ENCODE measurements at places on chromosomes 1 and 21.
A peak's percentile ranks its signal among the peaks of the same experiment; 100 is the strongest.

- no peak for DNase-seq
Measured at GRCh38 chr1:17061486-17061885, 7.7 kb upstream of the SDHB start.

DNA sequence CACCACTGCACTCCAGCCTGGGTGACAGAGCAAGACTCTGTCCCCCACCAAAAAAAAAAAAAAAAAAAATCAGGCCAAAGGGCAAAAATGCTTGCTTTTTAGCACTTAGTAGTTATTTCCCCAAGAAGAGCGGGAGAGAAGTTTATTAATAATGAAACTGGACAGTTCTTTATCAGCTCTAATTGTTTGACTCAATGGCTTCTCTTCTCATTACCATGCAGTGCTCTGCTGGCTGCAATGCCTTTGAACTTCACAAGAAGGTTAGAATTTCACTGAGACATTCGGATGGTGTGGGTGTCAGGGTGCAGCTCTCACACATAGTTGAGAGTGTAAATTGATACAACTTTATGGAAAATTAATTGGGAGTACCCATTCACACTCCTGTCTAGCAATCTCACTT is 63.7 kb downstream of the EDARADD start:
- DNase-seq, result no peak

DNA sequence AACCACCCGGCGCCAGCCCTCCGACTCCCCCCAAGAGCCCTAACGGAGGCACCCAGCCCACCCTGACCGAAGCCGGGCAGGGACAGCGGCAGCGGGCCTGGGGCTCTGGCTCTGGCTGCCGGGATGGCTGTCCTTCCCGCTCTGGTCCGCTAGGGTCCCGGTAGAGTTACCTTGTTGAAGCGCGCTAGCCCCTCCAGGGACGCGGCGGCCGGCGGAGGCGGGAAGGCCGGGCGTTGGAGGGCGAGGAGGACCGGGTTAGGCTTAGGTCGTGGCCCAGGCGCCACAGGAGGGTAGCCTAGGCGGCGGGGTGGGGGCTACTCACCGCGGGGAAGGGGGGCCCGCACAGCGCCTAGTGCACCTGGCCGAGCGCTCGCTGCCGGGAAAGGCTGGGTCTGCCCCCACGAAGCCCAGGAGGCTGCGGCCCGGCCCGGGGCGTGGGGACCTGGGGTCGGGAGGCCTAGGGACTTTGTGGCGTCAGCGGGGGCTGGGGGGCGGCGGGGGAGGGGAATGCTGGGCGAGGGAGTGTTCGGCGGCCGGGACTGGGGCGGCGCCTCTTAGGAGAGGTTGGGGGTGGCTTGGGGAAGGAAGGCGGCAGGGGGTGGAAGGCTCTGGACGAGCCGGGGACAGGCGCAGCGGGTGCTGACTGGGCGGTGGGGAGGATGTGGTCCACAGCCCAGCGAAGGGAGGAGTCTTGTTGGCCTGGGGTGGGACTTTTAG is at the start of gene TRIM17:
TSS of gene TRIM17 (minus strand) at position 645 of the 717 bp plus-strand sequence. CDS start 1,789 bp downstream, outside the sequence.
- peak; percentile 78 for DNase-seq

- DNase-seq, result no peak
Measured at GRCh38 chr21:14744368-14744767, 198.3 kb upstream of the SAMSN1 start.

DNA sequence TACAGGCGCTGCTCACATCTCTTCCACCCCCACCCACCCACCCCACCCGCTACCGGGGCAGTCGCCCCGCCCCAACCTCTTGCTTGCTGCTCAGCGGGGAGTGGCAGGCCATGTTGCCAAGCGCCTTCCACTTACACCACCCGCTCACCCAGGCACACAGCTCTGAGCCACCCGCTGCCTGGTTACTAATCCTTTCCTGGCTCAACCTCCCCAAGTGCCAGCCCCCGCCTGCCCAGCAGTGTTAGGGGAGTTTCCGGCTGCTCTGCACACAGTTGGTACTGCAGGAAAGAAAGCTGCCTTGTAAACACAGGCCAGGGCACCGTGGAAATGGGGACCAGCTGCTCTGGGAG is 56.2 kb downstream of the LACTBL1 start:
- peak; percentile 34 for DNase-seq

- DNase-seq, result peak; percentile 16
Measured at GRCh38 chr21:31354604-31355443, 10.8 kb upstream of the TIAM1 start.

DNA sequence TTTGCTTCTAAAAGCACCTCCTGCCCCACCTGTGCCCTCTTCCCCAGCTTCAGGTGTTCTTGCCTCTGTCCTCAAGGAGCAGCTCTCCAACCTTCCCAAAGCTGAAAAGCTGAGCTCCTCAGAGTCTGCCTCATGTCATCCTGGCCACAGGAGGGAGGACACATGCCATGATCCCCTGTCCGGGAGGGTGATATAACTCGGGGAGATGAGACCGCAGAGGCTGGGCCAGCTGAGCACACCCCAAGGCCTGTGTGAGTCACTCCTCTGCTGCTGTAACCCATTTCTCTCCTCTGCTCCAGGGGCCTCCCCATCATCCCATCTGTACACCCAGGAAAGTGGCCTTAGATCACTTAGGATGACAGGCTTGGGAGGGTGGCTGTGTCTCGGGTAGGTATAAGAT is 49.8 kb downstream of the EPHB2 start:
- DNase-seq, result no peak

DNA sequence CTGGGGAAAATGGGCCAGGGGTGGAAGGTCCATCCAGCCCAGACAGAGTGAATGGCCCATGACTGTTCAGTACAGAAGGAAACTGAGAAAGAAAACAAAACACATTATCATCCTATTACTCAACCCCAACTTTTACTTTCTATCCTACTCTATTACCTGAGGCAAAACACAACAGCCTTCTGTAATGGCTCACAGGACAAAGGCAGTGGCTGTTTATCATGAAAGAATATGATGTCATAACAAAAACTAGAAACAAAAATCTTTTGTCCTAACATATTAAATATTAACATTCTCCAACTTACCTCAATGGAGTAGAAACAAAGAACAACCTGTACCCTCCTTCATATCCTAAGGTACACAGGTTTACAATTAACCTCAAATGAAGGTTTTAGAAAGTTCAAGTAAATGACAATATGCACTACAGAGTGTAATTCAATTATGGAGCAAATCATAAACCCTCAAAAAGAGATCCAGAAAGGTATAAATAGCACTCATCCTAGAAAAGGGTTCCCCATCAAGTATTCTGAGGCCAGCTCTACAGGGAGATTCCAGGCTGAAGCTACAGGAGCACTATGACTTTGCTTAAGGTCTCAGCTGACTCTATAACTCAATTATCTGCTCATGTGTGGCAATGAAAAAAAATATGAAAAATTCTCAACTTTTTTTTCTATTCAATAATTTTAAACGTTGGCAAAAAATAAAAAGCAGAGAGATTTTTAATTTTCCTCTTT is 15.1 kb downstream of the ELK4 start:
- no peak for DNase-seq

DNA sequence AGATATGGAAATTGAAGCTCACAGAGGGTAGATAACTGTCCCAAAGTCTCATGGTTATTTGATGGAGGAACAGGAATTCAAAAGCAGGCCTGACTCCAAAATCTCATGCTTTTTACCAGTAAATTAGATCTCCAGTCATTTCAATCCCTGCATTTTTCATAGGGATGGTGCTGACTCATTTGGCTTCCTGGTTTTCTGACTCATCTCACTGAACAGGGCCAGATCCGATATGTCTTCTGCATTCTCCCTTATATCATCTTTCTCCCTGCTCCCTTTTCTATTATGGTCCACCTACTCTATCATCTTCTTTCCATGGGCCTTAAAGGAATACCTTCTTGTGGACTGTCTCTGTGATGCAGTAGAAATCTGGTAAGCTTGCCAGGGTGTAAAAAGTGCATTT is 187.2 kb downstream of the FGGY start:
- DNase-seq, result no peak

GRCh38 chr1:55384637-55385036 is 169.5 kb upstream of the USP24 start:
- DNase-seq, result peak; percentile 34

DNA sequence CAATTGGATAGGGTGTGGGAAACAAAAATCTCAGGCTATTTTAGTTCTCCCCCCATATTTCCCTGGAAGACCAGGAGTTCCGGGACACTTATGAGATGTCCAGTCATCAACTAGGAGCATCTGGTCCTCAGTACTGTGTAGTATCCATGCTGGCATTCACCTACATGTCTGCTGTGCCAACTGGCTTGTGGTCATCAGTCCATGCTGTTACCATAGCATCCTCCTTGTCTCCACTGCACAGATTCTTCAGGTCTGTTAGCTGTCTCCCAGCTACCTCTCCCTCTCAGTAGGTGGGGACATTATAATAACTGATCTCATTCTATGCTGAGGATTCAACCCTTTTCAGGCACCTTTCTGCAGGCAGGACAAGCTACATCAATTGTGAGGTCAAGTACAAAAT is 302.9 kb downstream of the BARHL2 start:
- DNase-seq, result no peak

DNA sequence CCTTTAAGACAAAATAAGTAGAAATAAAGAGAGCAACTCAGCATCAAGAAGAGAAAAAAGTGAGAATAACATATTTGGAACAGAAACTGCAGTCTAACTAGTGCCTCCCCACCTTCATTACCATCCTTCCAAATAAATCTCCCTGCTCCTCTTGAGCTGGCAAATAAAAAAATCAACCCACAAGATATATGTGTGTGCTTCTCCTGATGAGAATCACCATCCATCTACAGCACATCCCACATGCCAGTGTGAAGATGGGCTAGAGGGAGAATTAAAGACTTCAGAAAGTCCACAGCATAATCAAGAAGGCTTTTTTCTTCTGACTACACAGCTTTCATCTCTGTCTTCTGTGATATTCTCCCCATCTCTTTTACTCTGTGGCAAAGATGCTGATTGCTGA is 244.1 kb downstream of the SPATA17 start:
- no peak for DNase-seq

- no peak for DNase-seq
Measured at GRCh38 chr1:18107369-18108298, at the start of gene IGSF21. TSS of gene IGSF21 (plus strand) at chr1:18107798. CDS start at chr1:18108129, 331 bp downstream.

DNA sequence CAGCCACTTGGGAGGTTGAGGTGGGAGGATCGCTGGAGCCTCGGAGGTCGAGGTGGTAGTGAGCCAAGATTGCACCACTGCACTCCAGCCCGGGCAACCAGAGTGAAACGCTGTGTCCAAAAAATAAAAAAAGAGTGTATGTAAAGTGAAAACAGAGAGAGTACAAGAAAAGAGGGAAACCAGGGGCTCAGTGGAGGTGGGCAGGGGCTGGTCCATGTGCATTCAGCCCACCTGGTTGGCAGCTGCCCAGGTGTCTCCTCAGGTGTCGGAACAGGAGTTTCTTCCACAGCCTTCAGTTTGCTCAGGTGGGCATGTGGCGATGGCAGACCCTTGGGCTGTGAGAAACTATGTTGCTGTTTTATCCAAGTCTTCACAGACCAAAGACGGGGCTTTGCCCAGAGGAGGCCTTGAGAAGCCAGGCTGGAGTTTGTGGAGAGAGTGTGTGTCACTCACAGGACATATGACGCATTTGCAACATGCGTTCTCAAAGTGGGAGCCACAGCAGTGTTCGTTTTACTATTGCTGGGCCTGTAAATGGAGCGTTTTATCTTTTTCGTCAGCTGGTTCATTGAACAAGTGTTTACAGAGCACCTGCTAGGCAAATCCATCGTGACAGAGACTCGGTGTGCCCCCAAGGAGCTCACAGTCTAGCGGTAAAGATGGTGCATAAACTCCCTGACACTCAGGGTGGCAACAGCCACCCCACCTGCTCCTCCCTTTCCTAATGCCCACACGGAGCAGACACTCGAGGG is 22.4 kb upstream of the SAMD11 start:
- no peak for DNase-seq

DNA sequence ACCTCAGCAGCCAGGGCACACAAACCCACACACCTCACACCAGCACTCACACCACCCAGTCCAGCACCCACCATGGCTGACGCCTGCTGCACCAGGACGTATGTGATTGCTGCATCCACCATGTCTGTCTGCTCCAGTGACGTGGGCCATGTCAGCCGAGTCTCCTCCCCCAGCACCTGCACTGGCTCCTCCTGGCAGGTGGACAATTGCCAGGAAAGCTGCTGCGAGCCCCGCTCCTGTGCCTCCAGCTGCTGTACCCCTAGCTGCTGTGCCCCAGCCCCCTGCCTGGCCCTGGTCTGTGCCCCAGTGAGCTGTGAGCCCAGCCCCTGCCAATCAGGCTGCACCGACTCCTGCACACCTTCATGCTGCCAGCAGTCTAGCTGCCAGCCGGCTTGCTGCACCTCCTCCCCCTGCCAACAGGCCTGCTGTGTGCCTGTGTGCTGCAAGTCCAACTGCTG is at the start of gene KRTAP10-8:
TSS of gene KRTAP10-8 (plus strand) at position 51 of the 458 bp plus-strand sequence. CDS start at position 73, 22 bp downstream.
- DNase-seq, result no peak

DNA sequence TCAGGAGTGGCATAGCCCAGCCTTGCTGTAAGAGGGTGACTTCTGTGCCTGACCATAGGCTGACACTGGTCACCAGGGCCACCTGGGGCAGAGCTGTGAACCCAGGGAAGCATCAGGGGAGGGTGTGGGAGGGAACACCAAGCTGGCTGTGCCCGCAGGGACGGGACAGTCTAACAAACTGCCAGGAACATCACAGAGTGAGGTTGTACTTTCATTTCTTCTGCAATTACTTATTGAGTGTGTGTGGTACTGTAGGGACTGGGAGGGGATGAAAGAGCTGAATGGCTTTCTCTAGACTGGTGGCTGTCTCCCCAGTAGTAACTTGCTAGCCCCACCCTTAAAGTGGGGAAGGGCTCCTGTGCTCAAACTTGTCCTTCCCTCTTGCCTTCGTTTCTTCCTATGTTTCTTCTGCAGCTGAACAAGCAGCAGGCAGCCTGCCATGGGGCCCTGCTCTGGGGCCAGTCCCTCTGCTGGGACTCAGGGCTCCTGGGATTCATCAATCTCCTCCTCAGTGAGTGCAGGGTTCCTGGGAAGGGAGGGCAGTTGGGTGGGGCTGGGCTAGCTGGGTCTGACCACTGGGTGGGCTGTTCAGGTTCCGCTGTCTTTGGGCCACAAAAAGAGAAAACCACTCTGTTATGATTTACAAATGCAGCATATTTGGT is 39.7 kb upstream of the ETV3 start:
- no peak for DNase-seq

- DNase-seq, result no peak
Measured at GRCh38 chr1:45647248-45648021, 23.6 kb upstream of the CCDC17 start.

DNA sequence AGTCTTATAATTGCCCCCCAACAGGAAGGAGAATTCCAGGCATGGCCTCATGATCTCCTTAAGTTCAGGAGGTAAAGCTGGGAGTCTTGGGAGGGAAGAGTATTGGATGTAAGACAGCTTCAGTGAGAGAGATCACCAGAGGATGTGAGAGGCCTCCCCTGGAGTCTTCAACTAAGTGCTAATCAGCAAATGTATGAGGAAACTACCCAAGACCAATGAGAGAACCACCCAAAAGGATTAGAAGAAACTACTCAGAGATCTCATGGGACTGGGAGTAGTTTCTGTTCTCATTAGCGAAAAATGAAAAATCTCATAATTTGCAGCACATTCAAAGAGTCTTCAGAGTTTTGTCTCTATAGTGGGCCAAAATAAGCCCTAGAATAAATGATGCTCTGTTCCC is 36.6 kb upstream of the WNT2B start:
- DNase-seq, result no peak

Measured in retina (tissue), 1 donor.